Mucosa of gallbladder (tissue), 1 donor: ENCODE measurements at places on chromosomes 5 and 9. TPM values are rescaled to one million over a fixed set of nuclear protein-coding genes. Genes with fewer than 3 reads are reported as not detected.

- DNase-seq, result no peak
Measured at GRCh38 chr5:57859626-57860025, 377.0 kb upstream of the ACTBL2 start.

DNA sequence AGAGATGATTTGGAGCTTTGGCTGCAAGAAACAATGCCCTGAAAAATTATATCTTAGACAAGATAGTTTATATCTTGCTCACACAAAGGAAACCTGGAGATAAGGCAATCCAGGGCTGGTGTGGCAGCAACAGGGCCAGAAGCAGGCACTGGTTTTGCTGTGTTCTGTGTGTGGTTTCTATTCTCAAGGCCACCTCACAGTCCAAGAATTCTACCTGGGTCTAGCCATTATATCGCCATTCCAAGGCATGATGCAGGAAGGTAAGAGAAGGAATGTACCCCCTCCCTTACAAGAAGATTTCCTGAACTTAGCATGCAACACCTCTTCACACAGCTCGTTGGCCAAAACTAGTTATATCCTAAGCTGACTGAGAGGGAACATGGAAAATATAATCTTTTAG is 74.5 kb upstream of the MEGF10 start:
- no peak for DNase-seq

DNA sequence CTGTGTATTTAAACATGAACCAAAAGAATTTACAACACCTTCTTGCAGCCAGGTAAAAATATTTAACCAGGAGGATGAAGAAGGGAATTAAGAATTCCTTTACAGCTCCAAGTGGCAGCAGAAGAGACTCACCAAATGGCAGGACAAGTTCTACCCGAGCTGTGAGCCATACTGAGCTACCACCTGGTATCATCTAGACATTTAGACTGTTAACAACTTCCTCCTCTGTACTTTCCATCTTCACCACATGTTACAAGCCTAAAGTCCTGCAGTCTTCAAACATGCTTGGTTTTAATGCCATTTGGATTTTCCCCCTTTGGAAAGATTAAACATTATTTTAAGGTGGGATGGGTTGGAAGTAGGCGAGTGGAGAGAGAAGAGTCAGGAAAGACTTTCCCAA is 190.2 kb downstream of the TRPM6 start:
- DNase-seq, result no peak

Gene PLAC8L1
- total RNA-seq, result not detected

GRCh38 chr5:179318221-179318955 is 26.9 kb downstream of the ADAMTS2 start:
- DNase-seq, result no peak

Gene LMX1B
- 0.17 TPM for total RNA-seq

DNA sequence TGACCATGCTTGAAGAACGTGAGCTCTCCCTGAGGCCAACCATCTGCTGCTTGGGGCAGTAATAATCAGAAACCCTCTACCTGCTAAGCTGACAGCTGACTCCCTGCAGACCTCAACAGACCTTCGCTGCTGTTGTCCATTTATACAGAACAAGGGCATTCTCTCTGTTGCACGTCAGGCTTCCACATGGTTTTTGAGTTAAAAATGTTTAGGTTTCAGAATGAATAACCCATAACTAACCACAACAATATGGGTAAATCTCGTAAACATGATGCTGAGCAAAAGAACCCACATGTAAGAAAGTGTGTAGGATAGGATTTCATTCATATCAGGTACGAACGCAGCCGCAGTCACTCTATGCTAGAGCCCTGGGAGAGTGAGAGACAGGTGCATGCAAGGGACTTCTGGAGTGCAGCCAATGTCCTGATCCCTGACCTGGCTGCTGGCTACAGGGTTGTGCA is 348.5 kb downstream of the MED10 start:
- no peak for DNase-seq

DNA sequence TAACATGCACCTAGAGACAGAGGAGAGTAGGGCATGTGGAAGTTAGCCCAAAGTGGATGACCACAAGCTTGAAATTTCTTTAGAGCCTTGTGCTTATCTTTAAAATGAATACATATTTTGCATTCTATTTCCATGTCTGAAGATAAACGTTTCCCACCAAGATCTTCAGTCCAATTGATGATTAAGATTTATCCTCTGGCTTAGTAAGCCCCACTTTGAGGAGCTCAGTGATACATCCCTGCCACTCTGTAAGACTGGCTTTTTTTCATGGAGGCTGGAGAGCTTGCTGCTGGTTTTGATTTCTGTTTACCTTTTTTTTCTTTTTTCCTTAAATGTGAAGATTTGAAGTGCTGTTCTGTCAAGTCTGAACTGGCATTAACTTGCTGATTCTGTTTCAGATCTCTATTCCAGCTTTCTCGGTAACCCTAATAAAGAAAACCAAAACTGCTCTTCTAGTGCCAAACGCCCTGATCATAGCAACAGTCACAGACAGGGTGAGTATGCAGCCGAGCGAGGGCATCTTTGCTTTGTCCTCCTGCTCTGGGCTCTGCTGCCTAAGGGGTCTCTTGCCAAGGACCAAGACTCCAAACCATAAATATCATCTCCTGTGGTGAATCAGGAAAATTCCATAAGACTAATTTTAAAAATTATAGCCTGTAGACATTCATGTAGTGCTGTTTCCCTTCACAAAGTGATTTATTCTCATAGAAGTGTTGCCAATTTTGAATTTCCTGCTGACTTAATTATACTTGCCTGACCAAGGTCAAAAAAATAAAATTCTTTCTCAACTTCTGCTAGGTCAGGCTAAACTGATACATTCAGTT is 54.3 kb downstream of the GRAMD2B start:
- DNase-seq, result no peak

- DNase-seq, result no peak
Measured at GRCh38 chr9:124662561-124662960, 108.5 kb downstream of the NR6A1 start.

GRCh38 chr5:152146566-152146965 is 221.9 kb upstream of the GLRA1 start:
- no peak for DNase-seq

DNA sequence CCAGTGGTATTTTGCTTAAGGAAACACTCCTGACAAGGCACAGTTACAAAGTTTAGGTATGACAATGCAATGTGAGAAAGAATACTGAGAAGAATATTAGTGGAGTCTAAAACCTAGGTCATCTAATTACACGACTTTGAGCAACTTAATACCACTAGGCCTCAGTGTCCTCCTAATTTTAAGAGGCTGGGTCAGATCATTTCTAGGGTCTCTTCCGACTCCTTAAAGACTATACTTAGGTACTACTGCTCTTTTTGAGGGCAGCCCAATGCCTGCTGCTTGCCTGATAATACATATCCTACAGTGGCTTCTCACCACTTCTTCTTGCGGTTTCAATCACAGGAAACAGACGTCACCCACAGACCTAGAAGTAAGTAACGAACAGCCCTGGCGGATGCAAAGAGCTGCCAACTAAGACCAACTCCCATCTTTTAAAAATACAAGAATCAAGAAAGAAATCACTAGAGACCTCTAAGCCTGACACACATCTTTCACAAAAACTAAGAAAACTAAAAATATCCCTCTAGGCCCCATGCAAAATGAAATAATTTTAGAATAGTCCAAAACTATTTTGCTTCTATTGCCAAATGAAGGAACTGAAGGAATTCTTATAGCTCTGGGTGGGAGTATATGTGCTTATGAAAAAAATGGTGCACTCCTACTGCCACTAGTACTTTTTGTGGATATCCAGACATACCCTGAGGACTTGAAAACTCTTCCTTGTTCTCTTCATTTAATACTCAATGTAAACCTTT is 13.1 kb downstream of the DIAPH1 start:
- DNase-seq, result peak; percentile 60

GRCh38 chr5:66986534-66986933 is 210.1 kb downstream of the CD180 start:
- no peak for DNase-seq

DNA sequence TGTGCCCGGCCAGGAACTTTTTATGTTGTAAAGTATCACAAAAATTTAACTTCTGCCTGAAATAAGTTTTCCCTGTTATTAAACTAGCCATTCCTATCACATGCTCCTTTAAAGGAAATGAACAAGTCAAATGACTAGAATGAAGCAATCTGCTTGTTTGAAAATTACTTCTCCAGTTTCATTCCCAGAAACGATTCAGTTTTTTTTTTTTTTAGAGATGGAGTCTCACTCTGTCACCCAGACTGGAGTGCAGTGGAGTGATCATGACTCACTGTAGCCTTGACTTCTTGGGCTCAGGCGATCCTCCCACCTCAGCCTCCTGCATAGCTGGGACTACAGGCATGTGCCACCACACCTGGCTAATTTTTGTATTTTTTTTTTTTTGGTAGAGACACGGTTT is 13.3 kb upstream of the GNG10 start:
- no peak for DNase-seq

DNA sequence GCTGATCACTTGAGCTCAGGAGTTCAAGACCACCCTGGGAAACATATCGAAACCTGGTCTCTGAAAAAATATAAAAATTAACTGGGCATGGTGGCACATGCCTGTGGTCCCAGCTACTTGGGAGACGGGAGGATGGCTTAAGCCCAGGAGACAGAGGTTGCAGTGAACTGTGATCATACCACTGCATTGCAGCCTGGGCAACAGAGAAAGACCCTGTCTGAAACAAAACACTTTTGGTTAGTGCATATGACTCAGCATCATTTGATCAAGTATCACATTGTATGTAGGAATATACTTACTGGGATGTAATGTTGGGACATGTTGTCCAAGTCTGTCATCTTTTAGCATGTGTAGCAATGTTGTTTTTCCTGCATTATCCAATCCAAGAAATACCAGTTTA is 12.0 kb downstream of the SAR1B start:
- no peak for DNase-seq

DNA sequence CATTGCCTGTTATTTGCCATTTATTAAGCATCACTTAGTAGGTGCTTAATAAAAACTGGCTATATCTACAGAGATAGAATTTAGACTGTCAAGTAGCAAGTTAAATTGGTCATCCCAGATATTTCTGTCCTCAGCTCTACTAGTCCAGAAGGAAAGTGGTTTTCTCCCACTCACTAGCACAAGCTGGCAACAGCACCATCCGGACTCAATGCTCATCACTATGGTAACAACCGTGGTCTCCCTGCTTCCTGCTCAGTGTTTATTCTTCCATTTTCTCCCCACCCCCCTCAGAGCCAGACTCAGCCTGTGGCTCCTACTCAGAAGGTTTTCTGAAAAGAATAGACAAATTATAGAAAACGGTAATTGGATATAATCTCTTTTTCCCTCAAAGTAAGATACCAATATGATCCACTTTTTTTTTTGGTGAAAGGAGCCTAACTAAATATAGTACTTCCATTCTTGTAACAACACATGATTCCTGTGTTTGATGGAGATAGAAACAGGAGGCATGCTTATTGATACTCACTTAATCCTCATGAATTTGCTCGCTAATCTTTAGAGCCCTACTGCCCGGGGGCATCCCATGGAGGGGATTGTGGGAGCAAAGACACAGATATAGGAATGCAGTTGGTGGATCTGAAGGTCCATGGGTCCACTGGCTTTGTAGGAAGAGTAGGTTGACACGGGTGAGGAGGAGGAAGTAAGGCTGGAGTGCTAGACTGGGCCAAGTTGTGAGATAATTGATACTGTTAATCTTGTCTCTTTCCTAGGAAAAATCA is 191.4 kb downstream of the MAN2A1 start:
- DNase-seq, result no peak

Gene PCDHB4
- 5.2 TPM for total RNA-seq

GRCh38 chr5:141769671-141770070 is 87.6 kb upstream of the ARAP3 start:
- DNase-seq, result no peak

Gene SLC34A1
- total RNA-seq, result 0.06 TPM

- DNase-seq, result no peak
Measured at GRCh38 chr5:160694896-160695295, 157.1 kb downstream of the ATP10B start.

DNA sequence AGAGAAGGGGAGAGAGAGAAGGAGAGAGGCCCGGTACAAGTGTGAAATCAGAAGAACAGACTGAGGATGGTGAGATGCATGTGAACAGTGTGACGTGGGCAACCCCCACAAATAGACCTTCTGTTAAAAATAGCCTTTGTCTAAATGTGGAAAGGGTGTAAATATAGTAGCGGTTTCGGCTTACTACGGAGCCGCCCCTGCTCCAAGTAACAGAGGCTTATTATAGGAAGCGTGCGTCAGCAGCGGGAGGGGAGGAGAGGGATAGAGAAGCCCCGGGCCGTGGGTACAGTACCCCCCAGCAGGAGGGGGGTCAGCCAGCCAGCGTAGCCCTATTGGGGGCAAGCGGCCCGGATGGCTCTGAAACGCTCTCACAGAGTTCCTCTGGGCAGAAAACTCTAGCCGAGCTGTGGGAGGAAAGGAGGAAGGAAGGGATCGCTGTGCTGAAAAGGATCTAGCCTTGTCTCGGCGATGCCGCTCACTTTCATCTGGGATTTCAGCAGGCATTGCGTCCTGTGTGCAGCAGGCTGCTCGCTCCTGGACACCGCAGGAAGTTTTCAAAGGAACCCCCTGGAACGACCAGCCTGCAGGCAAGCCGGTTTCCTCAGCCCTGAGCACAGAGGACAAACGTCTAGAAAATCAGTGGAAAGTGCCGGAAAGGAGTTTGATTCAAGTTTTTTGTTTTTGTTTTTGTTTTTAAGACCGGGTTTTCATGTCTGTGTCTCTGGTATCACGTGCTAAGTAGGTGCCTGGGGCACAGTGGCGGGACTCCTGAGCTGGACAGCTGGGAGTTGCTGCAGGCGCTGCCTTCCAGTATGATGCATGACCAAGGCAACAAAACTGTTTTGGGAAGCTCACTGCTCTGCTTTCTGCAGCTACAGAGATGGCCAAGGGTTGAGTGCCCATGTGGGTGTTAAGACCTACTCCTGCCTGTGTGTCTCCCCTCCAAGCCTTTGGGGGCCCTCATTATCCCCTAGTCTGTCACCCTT is 146.6 kb downstream of the SEC61B start:
- DNase-seq, result no peak

Gene PCAT7
- total RNA-seq, result 0.17 TPM

GRCh38 chr9:134336924-134337323 is 10.7 kb downstream of the RXRA start:
- DNase-seq, result no peak

GRCh38 chr9:117081641-117082317 is 333.1 kb downstream of the ASTN2 start:
- no peak for DNase-seq

- DNase-seq, result peak; percentile 15
Measured at GRCh38 chr5:125411071-125411743, 664.8 kb upstream of the ZNF608 start.

DNA sequence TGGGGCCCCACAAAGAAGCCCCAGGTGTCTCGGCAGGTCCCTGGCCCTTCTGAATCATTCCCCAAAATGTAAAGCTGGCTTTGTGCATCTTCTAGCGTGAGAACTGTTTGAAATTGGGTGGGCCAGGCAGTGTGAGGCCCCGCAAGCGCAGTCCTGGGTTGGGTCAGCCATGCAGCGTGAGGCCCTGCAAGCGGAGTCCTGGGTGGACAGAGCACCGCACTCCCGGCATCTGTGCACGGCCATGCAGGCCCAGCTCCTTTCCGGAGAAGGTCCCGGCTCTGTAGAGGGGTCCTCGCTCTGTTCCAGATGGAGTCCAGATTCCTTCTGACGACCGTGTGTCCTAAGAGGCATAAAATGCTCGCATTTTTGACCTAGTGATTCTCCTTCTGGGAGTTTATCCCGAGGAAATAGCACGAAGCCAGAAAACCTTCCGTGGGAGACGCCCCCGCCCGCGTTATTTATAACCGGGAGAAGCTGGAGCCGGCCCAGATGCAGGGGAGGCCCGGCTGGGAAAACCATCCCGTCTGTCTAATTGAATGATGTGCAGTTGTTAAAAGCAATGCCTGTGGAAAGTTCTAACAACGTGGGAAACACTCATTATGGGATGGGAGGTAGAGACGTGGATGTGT is 19.4 kb upstream of the NOTCH1 start:
- no peak for DNase-seq

Gene BAAT
- 117 TPM for total RNA-seq
